Stimulated activated CD4-positive, alpha-beta T cell treated with anti-CD3 and anti-CD28 coated beads, Interleukin-1b, Interleukin-23, amount 100 ng/mL, for 48 hours (primary cell): ENCODE measurements at places on chromosomes 16 and 17.

- DNase-seq: no peak
Measured at GRCh38 chr17:15334266-15334665, 7.1 kb downstream of the TEKT3 start.

GRCh38 chr16:21263640-21264570, 14.2 kb downstream of the CRYM start:
- no peak for DNase-seq

- no peak for DNase-seq
Measured at GRCh38 chr17:10768750-10769251, 35.1 kb downstream of the TMEM238L start.

- no peak for DNase-seq
Measured at GRCh38 chr16:11955713-11956123, 9.3 kb upstream of the TNFRSF17 start.

DNA sequence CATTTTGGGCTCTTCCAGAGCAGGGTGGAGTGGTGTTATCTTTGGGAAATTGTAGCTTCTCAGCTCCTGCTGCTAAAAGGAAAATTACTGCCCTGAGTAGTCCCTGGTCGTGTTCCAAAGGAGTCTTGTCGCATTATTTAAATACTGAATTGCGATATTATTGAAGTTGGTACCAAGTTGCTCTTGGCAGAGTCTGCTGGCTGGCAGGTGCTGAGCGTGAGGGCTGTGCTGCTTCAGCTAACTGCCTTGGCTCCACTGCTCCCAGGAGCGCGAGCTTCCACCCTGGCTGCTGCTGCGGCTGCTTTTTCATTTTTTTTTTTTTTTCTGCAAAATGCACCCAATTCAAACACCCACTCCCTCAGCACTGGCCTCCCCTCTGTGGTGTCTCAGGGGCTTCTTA, 289.8 kb downstream of the MAF start:
- DNase-seq: no peak

DNA sequence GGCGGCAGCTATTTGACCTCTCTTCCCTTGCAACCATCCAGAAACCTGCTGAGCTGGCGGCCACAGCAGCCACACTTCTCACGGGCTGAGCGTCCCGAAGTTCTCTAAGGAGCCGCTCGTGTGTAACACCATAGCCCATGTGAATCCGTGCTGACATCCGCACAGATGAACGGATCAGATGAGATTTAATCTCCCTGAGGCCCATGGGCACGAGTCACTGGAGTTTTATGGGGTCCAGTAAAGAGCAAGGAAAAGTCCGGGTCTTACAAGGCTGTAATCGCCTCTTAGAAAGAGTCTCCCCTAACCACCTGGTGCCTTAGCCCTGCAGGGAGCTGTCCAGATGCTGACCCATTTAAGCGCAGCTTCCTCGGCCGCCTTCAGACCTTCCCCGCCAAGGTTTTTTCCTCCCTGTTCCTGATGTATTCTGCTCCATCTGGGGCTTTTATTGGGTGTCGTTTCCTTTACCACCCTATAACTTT, 5.5 kb upstream of the CACNG5 start:
- no peak for DNase-seq

DNA sequence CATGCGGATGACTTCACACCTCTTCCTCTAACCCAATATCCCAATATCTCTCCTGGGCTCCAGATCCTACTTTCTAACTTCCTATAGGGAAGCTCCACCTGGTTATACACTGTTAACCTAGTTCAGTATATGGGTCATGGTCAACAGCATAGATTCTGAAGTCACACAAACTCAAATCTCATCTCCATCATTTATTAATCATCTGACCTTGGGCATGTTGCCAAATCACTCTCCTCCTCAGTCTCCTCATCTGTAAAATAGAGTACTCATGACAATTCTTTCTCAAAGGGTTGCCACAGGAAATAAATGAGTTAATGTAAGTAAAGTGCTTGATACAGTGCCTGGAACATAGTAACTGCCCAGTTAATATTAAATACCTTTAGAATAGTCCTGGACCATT, 593 bp upstream of the CD300E start:
- DNase-seq: no peak

DNA sequence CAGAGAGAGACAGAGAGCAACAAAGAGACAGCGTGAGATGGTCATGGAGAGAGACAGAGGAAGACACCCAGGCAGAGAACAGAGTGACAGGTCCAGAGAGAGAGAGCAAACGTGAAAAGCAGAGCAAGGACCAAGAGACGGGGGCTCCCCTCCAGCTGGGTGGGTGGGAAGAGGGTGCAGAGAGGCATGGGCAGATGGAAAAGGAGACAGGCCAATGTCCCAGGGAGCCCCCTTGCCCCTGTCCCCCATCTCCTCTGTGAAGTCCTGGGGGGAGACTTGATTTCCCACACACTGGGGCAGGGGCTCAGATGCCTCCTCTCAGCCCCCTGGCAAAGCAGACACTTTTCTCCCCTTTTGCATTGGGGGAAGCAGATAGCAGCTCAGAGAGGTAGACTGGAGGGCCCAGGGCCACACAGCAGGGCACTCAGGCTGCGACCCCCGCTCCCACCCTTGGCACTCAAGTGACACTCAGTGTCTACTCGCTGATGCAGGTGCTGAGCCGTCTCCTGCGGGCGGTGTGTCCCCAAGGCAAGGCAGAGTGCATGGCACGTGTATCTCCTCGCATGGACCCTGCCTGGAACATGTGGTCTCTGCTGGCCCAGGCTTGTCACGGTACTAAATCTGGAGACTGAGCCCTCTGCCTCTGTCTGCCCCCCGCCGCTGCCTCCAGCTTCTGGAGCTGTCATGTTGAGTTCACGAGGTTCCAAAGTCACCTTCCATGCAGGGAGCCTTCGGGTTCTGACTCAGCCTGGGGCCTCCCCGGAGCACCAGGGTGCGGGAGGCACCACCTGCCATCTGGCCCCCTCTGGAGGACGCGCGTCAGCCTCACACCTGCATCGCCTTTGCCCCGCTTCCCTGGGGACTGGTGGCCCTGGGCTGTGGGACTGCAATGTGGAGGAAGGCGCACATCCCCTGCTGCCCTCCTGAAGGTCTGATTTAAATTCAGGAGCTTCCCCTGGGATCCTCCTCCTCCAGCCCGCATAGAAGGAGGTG, 215.9 kb upstream of the GSE1 start:
- no peak for DNase-seq

- DNase-seq: no peak
Measured at GRCh38 chr17:64784353-64785010, 122.4 kb upstream of the SMURF2 start.

DNA sequence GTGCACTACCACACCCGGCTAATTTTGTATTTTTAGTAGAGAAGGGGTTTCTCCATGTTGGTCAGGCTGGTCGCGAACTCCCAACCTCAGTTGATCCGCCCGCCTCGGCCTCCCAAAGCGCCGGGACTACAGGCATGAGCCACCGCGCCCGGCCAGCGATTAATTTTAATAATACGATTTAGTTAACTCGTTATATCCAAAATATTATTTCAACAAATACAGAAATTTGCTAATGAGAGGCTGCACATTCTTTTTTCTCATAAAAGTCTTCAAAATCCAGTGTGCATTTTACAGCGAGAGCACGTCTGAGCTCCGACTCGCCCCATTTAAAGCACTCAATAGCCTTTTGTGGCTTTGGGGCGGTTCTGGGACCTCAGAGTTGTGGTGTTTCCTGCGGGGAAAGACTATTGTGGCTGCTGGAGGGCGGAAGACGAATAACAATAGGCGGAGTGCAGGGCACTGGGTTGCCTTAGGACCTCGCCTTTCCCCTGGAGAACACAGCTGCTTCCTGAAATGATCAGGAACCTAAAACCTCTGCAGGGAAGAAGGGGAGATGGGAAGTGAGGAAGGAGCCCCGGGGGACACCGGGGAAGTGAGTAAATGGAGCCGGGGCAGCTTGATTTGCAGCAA, 2.9 kb upstream of the ZSCAN10 start:
- no peak for DNase-seq

DNA sequence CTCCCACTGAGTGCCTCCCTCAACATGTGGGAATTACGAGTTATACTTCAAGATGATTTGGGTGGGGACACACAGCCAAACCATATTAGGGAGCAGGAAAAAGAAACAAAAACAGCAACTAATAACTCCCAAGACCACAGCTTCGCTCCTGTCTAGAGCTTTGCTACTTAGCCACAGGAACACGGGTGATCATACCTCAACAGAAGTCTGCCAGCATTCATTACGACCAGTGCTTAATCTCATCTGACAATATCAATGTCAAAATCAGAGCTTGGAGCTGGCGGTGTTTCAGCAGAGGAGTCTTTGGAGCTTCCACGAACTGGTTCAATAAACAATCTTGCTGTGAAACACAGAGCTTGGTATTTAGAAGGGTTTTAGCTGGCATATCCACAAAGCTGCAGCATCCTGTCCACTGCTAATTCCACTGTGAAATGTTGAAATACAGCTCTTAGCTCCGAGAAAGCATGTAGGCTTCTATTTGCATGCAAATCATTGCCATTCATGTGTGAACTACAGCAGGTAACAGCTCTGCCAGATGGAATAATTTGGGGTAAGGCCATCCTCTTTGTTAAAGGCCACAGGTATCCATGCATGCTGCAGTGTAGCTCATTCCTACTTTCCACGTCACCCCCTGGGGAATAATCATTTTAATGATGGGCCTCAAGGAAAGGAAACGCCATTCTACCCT, 128.4 kb upstream of the GOT2 start:
- no peak for DNase-seq

DNA sequence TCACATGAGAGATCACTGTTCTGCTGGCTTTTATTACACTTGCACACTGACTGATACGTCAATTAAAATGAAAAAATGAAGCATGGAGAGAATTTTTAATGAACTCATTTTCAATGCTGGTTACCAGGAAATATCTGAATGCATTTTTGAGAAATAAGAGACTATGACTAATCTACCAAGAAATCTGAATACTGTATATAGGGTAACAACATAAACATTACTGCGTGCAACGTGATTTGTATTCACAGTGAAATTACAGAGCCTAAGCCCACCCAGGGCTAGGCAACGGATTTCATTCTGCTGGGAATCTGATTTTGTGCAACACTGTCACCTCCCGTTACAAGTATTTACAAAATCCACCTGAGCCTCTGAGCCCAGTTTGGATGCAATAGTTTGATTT, 23.8 kb upstream of the LCMT1 start:
- DNase-seq: no peak

DNA sequence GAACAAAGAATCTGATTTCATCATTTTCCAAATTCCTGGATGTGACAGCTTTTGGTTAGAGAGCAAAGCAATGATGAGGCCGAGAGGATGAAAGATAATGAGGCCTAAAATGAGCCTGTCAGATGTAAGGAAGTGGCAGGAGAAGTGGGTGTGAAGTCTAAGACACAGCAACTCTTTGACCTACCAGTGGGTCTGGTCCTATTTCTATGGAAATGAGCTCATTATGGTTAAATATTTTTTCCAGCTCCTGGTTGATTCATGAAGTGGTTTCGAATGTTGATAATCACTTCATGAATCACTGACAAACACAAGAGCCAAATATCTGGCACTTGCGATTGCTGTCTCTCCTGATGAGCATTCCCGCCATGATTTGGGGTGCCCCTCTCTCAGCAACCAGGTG, 273.3 kb upstream of the CDH5 start:
- no peak for DNase-seq

DNA sequence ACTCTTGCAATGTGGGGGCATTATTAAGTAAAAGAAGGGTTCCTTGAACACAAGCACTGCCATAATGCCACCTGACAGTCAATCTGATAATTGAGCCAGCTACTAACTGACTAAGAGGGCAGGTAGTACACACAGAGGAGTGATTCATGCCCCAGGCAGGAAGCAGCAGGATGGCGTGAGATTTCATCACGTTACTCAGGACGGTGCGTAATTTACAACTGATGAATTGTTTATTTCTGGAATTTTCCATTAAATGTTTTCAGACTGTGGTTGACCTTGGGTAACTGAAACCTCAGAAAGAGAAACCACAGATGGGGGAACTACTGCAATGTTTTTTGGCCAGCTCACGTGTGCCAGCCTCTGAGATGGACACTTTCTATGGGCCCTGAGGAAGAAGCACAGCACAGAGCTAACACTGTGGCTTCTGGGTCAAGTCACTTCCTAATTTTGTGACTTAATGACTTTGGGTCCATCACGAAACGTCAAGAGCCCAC, 46.7 kb downstream of the C17orf67 start:
- peak; percentile 81 for DNase-seq

GRCh38 chr17:49819138-49819537, 28.7 kb downstream of the TAC4 start:
- DNase-seq: no peak

DNA sequence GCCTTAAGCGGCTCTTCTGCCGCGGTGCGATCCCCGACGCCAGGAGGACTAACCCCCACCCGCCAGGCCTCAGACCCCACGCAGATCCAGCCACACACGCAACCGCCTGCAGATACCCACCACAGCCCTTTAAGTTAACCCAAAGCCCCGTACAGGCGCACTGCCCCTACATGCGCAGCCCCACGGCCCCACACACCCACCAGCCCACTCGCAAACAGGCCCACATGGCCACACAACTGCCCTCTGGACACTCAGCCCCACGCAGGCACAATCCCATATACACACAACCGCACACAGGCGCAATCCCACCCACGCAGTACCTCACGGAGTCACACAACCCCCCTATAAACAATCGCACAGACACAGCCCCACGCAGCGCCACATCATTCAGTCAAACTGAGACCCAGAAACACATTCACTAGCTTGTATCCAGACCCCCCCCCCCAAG, 41.7 kb downstream of the RAI1 start:
- no peak for DNase-seq

GRCh38 chr17:28335959-28336871, 654 bp downstream of the TNFAIP1 start:
- DNase-seq: peak; percentile 20

- DNase-seq: no peak
Measured at GRCh38 chr17:73118951-73119391, 26.5 kb upstream of the SLC39A11 start.

- no peak for DNase-seq
Measured at GRCh38 chr16:27377666-27378485, 24.1 kb upstream of the IL21R start.

- DNase-seq: no peak
Measured at GRCh38 chr17:28675980-28676379, 14.0 kb downstream of the SUPT6H start.

DNA sequence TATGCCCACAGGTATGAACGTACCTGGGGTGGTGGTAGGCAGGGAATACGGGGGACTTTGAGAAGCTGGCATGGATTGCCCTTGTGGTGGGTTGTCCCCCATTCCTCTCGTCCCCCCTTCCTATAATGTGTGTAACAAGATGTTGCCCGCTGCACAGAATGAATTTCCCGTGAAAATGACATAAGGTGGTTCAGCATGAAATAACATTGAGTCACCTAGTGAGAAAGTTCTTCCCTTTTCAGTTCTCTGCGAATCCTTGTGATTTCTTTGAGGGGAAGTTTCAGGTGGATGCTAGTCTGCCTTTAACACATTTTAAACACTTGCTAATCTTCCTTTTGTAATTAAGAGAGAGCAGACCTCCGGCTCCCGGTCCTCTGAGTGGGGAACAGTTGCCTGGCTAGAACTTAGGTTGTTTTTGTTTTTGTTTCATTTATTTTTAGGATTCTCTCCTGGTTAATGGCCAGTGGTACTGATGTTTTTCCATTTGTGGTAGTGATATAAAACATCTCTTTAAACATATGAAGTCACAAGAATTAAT, 58.9 kb downstream of the RAP1GAP2 start:
- no peak for DNase-seq
